ENCODE measurements at places on chromosomes 3 and 15.

- no peak for DNase-seq
These were observed 48.0 kb upstream of the SCAANT1 start for GRCh38 chr3:63960048-63960711.

- no peak for DNase-seq
These were observed 8.0 kb upstream of the CERS3 start for GRCh38 chr15:100536733-100537132.

DNA sequence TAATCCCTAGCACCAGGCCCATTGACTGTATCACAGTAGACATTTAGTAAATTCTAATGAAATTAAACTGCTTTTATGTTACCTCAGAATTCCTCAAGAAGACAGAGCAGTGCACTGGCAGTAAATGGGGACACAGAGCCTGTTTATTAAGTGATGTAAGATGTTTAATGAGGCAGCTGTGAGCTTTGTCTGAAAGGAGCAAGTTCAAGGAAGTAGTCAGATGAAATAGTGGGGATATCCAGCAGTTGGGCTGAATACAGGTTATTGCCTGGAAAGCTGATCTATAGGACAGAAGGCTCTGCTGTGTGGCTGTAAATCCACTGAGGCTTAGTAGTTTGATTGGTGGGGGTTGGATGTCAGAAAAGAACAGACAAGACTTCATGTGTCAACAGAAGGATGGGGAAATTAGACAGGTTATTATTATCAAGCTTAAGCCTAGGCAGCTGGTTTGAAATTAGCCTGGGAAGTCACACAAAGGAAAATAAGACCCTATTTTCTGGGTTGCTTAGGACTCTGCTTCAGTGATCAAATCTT is 62.2 kb downstream of the PFN2 start:
- DNase-seq, result no peak

DNA sequence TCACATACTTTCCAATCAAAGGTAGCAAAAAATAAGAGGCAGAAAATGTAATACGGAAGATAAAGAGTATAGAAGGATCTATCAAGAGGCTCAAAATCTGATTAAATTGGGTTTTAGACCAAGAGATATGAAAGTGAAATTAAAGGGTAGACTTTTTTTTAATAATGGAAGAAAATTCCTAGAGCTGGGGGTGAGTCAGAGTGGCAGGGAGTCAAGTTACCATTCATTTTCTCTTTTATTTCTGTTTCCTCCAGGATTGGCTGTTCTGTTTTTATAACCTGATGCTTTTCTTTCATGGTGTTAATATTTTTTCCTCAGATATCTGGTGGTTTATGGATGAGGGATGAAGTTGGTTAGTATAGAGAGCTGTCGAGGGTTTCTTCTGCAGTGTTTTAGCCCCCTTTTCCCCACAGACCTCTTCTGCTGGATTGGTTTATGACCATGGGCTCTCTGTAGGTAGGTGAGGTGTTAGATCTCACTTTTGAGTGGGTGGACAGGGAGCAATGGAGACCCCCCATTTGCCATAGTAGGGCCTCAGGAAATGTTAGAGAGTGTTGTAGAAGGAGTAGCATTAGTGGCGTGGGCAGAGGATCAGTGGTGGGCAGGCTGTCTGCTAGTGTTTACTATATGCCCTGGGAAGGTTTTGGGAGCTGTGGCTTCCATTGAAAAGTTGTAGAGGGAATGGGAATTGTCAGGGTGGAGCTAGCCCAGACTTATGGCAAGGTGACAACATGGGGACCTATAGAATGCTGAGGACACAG is 201.6 kb upstream of the GOLGA6L4 start:
- no peak for DNase-seq

GRCh38 chr15:54298396-54298795 is 320.2 kb downstream of the UNC13C start:
- no peak for DNase-seq

DNA sequence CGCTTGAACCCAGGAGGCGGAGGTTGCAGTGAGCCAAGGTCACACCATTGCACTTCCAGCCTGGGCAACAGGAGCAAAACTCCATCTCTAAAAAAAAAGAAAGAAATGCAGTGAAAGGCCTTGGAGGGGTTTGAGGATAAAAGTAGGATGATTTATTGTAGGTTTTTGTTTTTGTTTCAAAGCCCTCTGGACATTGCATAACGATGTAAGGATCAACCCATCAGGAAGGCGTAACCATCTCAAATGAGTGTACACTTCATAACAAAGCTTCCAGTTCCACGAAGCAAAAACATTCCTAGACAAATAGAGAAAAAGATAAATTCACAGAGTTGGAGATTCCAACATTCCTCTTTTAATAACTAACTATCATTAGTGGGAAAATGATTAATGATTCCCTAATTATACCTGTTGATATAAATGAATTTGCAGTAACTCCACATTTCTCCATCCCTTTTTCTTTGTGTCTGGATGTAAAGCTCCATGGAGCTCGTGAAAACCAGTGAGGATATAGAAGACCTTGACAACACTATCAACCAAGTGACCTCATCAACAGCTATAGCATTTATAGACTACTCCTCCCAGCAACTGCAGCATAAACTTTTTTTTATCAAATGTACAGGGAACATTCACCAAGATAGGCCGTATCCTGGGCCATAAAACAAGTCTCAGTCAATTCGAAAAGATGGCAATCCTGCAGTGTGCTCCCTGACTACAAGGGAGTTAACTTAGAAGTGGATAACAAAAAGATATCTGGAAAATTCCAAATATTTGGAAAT is 48.7 kb upstream of the PPP4R2 start:
- DNase-seq, result no peak

GRCh38 chr15:35444557-35445204 is 101.3 kb downstream of the DPH6 start:
- DNase-seq, result no peak

DNA sequence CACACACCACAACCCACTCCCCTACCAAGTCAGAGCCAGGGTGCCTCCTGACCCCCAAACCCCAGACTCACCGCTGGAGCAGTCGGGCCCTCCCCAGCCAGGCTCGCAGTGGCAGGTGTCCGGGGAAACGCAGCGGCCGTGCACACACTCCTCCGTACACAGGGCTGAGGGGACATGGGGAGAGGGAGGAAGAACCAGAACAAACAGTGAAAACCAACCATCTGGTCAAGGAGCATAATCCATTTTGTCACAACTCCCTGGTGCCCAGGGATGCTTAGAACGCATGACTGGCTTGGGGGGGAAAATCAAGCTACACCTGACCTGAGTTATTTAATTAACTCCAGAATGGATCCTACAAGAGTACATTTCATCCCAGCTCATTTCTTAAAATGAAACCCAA is 159.2 kb downstream of the MEGF11 start:
- no peak for DNase-seq

GRCh38 chr15:63231706-63232105 is 42.3 kb downstream of the RAB8B start:
- no peak for DNase-seq

DNA sequence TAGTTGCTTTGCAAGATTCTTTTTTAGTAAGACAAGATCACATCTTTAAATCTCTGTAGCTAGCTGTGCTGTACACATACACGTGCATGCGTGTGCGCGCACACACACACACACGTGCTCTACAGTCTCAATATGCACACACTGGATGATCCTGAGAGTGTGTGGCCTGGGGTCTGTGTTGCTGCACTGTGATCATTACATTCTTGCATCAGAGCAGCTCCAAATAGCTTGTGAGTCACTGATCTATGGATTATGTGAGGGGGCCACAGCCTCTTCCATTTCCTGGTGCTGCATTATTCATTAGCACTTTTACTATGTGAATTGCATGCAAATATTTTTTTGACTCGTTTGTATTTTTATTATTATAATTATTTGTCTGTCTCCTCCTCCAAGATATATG is 34.6 kb downstream of the MCTP2 start:
- DNase-seq, result no peak

GRCh38 chr3:169562988-169563774 is 100.3 kb downstream of the MECOM start:
- DNase-seq, result no peak

- no peak for DNase-seq
These were observed 394.1 kb upstream of the TBL1XR1 start for GRCh38 chr3:177591379-177591778.

GRCh38 chr3:1692428-1692827 is 406.2 kb upstream of the CNTN4 start:
- no peak for DNase-seq

GRCh38 chr15:77037388-77038209 is 33.3 kb downstream of the TSPAN3 start:
- DNase-seq, result no peak

DNA sequence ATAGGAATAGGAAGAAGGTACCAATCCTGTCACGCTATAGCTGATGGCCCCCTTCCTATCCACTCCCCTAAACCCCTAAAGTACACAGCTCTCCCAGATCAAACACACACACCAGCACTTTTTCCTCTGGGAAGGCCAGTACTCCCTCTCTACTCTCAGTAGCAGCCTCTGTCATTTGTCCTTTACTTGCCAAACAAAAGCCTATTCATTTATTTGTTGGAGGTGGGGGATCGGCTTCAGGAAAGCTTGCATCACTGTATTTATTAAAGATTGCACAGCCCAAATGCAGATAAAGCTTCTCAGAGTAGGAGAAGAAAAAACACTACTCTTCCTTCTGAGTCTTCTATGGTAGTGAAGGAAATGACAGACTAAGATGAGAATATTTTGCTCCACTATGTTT is 429.7 kb upstream of the RASGRP1 start:
- no peak for DNase-seq

- DNase-seq, result no peak
These were observed 48.7 kb upstream of the GADL1 start for GRCh38 chr3:30943206-30943605.

DNA sequence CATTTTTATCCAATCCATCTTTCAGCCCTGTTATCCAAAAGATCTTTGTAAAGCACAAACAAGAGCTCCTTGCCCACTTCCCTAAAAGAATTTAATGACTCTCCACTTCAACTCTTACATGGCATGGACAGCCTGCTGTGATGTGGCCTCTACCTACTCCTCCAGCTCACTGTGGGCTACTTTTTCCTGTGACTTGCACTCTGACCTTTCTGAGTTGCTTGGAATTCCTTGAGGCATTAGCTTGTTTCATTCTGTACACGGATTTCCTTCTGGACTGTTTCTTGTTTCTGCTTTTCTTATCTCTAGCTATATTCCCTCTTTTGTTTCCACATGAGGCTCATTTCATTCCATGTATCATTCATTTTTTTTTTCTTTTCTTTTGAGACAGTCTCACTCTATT is 15.2 kb downstream of the QTRT2 start:
- DNase-seq, result no peak

GRCh38 chr3:110814170-110815007 is 257.2 kb upstream of the NECTIN3 start:
- DNase-seq, result no peak

GRCh38 chr3:156459434-156459833 is 95.5 kb downstream of the SSR3 start:
- no peak for DNase-seq

DNA sequence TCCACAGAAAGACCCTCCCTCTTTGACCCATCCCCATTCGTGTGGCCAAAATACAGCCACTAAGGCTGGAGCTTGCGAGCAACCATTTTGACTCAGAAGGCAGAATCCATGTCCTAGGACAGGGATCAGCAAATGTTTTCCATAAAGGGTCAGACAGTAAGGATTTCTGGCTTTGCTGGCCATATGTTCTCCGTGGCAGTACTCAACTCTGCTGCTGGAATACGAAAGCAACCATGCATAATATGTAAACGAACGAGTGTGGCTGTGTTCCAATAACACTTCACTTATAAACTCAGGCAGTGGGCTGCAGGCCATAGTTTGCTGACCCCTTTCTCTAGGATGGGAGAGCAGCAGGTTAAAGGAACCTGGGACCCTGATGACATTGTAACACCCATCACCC is 77.6 kb upstream of the WNT5A start:
- DNase-seq, result peak; percentile 42

DNA sequence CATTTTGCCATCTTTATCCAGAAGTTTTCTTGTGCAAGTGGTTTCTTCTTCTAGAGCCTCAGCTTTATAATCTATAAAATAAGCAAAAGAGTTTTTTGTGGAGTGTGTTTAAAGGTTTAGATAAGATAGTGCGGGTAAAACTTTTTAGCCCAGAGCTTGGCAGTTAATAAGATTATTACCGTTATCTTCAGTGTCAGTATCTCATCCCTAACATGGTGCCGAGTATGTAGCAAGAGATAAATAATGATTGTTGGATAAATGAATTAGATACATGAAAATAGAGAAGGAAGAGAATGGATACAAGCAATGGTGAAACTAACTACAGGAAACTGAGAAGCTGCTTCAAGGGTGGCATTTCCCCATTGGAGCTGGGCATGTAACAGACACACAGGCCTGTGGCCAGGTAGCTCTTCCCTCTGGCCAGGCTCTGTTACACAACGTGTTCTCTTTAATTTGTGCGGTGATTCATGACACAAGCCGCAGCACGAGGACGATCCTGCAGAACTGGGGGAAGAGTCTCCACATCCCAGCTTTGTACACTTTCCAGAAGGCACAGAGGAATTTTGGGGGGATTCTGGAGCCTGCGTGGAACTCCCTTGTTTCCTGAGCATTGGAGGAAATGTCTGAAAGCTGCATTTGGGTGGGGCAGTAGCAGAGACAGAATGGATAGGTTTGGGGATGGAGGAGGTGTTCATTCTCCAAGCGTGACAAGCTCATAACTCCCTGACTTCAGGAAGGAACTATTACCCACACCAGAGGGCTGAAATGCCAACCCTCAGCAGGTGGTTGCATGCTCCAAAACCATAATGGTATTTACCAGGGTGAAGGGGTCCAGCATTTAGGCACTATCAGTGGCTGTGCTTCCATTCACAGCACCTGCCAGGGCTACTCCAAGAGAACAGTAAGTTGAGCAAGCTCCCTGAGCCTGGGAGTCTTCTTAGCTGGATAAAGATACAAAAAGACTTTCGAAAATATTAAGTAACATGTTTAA is 14.2 kb upstream of the ST6GAL1 start:
- no peak for DNase-seq

GRCh38 chr3:38576526-38577370 is 72.7 kb downstream of the SCN5A start:
- DNase-seq, result no peak

- DNase-seq, result no peak
These were observed 721 bp downstream of the ATR start for GRCh38 chr3:142577696-142578328.

- DNase-seq, result no peak
These were observed 51.0 kb upstream of the LMCD1 start for GRCh38 chr3:8450618-8451017.

- no peak for DNase-seq
These were observed 4.5 kb downstream of the RAF1 start for GRCh38 chr3:12659316-12660015.

DNA sequence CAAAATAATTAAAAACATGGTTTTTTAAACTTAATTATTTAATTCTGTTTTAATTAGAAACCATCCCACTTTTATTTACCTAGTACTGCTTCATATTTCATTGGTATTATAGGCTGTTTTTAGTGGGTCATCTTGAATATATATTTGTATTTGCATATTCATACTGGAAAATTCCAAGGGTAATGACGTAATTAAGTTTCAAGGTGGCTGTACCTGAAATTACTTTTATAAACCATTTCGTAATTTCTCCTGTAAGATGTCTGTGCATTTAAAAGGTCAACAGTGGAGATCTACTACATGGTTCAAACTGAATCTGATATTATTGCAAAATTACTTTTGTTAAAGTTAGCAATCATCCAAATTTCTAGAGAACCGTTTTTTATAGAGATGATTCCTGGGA is 133.8 kb upstream of the NAALADL2 start:
- no peak for DNase-seq

- DNase-seq, result no peak
These were observed 5.0 kb downstream of the ACOX2 start for GRCh38 chr3:58531956-58532355.

Data from right lung (tissue), 10 donors.